ENCODE measurements at places on chromosomes 12 and 14. TPM values are rescaled to one million over a fixed set of nuclear protein-coding genes. Genes with fewer than 3 reads are reported as not detected.

TMEM52B gene
- total RNA-seq, result not detected

RDH12 gene
- total RNA-seq, result 0.48 TPM

GRCh38 chr12:106362971-106363370 is 5.4 kb downstream of the POLR3B start:
- DNase-seq, result no peak

DNA sequence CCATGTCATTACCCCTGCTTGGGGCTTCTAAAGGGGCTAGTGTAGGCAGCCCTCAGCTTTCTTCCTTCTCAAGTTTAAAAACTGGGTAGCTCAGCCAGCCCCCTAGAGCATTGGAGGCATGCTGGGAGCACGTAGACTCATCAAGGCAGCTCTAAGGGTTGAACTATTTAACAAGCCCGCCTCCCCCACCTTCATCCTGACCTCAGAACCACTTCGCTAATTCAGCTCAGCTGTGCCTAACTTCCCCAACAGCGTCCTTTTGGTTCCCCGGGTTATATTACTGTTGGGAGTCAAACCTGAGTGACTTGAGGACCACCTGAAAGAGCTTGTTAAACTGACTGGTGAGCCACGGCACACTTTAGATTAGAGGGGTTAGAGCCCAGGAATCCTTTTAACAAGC is 30.1 kb downstream of the MAX start:
- no peak for DNase-seq

DNA sequence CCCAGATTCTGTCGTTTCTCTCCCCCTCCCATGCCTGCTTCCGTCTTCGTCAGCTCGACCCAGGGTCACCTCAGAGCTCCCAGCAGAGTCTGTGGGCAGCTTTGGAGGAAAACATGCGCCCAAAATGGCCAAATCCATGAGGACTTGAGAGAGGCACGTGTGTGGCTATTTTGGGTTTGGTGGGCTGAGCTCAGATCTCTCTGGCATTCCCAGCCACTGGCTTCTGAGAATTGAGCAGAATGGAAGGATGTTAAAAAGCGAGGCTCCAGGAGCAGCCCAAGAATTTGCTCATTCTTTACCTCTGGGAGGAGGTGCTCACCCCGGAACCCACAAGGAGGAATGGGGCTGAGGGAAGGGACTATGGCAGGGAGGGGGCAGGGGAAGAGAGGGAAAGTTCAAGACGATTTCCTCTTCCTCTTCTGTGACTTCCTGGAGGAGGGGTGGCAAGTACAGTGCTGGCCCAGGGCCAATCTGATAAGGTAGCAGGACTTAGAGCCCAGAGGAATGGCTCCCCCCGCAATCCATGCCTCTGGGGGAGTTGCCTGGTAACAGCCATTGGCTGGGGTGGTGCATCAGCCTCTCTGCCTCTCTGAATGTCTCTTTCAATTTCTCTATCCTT is 20.1 kb downstream of the TSPAN9 start:
- no peak for DNase-seq

GRCh38 chr14:99234961-99235571 is 36.9 kb downstream of the BCL11B start:
- DNase-seq, result peak; percentile 84

DNA sequence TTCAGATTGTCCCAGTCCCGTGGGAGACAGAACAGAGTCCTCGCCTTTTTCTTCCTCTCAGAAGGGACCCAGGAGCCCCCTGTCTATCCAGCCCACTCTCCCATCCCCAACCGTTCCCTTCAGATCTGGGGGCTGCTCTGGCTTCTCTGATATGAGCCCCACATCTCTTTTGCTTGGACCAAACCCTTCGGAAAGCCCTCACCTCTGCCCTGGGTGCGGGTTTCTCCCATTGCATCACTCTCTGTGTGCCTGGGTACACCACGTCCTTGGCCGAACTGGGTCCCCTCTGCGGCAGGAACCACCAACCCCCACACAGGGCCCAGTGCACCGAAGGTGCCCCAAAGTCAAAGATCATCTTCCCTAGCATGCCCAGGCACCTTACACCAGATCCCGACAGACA is 87.8 kb downstream of the DICER1 start:
- no peak for DNase-seq

Data from H7 (cell line).